ENCODE measurements at places on chromosomes 12 and 14.

DNA sequence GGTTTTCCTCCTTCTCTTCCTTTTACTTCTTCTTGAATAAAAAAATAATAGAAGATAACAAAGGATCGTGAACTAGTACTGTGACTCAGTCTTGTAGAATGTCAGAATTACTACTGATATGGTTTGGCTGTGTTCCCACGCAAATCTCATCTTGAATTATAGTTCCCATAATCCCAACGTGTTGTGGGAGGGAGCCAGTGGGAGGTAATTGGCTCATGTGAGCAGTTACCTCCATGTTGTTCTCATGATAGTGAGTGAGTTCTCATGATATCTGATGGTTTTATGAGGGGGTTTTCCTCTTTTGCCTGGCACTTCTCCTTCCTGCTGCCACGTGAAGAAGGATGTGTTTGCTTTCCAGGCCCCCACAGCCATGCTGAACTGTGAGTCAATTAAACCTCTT lies 549.6 kb downstream of the DIO2 start:
- peak; percentile 16 for DNase-seq

DNA sequence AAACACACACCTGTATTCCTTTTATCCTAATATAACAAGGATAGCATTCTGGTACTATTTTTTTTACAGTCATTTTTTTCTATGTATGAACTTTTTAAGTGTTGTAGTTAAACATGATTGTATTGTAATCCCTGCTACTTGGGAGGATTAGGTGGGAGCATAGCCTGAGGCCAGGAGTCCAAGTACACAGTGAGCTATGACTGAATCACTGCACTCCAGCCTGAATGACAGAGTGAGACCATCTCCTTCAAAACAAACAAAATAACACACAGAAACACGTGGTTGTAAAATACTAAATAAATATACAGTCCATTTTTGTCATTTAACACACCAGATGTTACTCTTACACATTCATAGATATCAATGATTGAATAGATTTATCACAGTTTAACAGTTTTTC lies 56.9 kb downstream of the MAP4K5 start:
- DNase-seq: no peak

- no peak for DNase-seq
Measured at GRCh38 chr12:65593239-65593701, 231.0 kb upstream of the HMGA2 start.

DNA sequence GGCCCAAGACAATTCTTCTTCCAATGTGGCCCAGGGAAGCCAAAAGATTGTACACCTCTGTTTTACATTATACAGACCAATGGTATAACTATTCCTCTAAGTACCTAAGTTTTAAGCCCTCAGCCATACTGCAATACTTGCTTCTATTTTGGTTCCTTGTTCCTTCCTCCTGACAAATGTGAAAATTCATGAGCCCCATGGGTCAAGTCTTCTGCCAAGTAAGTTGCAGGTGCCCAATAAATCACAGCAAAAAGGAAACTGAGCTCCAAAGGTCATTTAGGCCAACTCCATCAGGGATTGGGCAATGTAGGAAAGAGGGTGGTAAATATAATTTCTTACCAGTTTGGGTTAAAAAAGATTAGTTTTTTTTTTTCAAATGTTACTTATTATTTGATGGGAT lies 57.7 kb upstream of the NPFF start:
- no peak for DNase-seq

GRCh38 chr14:76584271-76584702 lies 177.0 kb upstream of the VASH1 start:
- no peak for DNase-seq

DNA sequence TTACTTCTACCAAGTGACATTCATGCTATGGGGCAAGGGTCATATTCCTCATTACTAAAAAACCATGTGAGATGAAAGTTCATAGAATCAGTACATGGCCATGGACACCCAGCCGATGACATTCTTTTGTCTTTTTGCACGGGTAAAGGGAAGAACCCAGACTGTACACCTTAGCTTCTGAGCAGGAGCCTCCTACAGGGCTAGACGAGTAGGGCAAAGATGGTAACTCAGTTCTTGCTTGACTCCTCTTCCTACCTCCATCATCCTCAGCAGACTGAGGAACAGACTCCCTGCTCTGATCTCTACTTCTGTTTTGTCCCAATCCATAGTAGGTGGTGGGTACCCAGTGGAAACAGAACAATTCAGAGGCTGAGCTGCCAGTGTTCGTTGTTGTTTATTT lies 281.3 kb downstream of the NPAS3 start:
- no peak for DNase-seq

GRCh38 chr12:57474430-57474829 lies 5.2 kb downstream of the ARHGAP9 start:
- no peak for DNase-seq

- DNase-seq: no peak
Measured at GRCh38 chr14:55059333-55059732, 7.9 kb downstream of the MAPK1IP1L start.

- no peak for DNase-seq
Measured at GRCh38 chr12:32467959-32468863, 68.9 kb downstream of the FGD4 start.

DNA sequence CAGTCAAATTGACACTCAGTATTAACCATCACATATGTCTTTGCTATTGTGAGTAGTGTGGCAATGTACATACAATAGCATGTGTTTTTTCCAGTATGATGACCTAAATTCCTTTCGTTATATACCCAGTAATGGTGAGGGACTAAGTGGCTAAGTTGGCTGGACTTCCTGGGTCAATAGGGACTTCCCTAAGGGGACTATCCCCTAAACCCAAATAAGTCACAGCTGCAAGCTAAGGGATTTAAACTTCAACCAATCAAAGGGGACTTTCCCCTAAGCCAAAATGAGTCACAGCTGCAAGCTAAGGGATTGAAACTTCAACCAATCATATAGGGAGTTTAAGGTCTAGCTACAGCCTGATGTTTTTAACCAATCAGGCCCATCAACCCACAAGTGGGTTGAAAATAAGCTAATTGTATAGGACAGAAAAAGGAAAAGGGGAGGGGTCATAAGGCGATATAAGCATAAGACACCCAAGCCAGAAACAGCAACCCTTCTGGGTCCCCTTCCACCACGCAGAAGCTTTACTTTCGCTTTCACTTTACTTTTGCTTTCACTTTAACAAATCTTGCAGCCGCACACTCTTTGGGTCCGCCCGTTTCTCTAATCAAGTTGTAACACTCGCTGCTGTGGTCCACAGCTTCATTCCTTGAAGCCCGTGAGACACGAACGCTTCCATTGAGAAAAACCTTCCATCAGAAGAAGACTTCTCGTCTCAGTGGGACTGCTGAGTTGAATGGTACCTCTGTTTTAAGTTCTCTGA lies 404.4 kb downstream of the FLRT2 start:
- DNase-seq: peak; percentile 63

GRCh38 chr12:49868952-49869815 lies 26.3 kb upstream of the BCDIN3D start:
- DNase-seq: peak; percentile 85

DNA sequence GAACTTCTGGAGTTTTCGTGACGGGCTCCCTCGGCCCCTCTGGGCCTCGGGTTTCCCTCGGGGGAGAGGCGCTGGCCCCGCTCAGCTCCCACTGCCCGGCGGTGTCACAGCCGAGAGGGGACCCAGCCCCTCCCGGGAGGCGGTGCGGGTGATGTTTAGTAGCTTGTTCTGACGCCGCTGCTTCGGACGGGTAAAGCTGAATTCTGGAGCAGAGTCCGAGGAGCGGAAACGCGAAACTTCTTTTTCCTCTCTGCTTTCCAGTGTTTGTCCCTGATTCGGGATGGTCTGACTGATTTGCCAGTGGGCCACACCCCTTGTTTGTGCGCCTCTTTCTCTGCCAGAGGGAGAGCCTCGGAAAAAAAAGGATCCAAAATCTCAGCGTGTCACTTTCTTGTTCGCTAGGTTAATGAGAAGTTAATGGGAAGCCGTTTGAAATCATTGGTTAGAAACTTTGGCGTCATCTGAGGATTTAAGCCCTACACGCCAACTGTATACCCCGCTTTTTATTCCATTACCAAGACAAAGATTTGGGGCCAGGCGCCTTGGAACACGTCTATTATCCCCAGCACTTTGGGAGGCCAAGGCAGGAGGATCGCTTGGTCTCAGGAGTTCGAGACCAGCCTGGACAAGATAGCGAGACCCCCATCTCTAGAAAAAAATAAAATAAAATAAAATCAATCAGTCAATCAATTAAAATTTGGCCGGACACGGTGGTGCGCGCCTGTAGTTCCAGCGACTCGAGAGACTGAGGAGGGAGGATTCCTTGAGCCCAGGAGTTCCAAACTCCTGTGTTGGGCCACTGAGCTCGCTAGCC lies 756 bp downstream of the TULP3 start:
- DNase-seq: peak; percentile 75

- peak; percentile 49 for DNase-seq
Measured at GRCh38 chr12:91367234-91367849, 184.7 kb upstream of the DCN start.

Measured in fibroblast of skin of scalp (primary cell).